ENCODE measurements at places on chromosomes 3 and 15. TPM values are rescaled to one million over a fixed set of nuclear protein-coding genes. Genes with fewer than 3 reads are reported as not detected.

COX17 gene
- total RNA-seq: 9.0 TPM

TEX55 gene
- total RNA-seq: not detected

ADAMTS9 gene
- total RNA-seq: 4.6 TPM

PDCD6IP gene
- 295 TPM for total RNA-seq

CCNB2 gene
- 35.7 TPM for total RNA-seq

MUSTN1 gene
- not detected for total RNA-seq

MTHFS gene
- 23.8 TPM for total RNA-seq

DLEC1 gene
- total RNA-seq: 0.54 TPM

CLDN16 gene
- not detected for total RNA-seq

Measured in articular chondrocyte of knee joint (primary cell).